A549 treated with DMSO at 1 μM for 4 hours (cell line): ENCODE measurements at places on chromosomes 2 and 18. TPM values are rescaled to one million over a fixed set of nuclear protein-coding genes. Genes with fewer than 3 reads are reported as not detected.

Gene ATP8B1
- total RNA-seq: 9.9 to 13.9 TPM (median 10.6 TPM) in 5 replicates

Gene NEU2
- not detected in 5 replicates for total RNA-seq

Gene VWC2L
- not detected in 5 replicates for total RNA-seq

Gene CCT7
- total RNA-seq: 565 to 891 TPM (median 613 TPM) in 5 replicates

Gene MAP3K20
- total RNA-seq: 32.0 to 45.8 TPM (median 42.4 TPM) in 5 replicates

Gene COBLL1
- 3.1 to 5.1 TPM (median 4.1 TPM) in 5 replicates for total RNA-seq

Gene SOX11
- not detected in 5 replicates for total RNA-seq

Gene POMC
- not detected in 5 replicates for total RNA-seq

Gene SLC16A14
- 1.0 to 1.9 TPM (median 1.4 TPM) in 5 replicates for total RNA-seq

Gene CCDC74A
- 11.3 to 18.3 TPM (median 17.0 TPM) in 5 replicates for total RNA-seq

Gene SPEG
- total RNA-seq: 5.8 to 8.1 TPM (median 6.6 TPM) in 5 replicates

Gene NT5C1B
- not detected in 5 replicates for total RNA-seq

Gene IL1F10
- not detected in 5 replicates for total RNA-seq

Gene NLRC4
- 0.05 TPM in 1 of 5 replicates, not detected in the others for total RNA-seq

Gene CCL20
- total RNA-seq: 2.3 to 7.2 TPM (median 3.2 TPM) in 5 replicates

Gene SH3RF3
- total RNA-seq: 0.25 to 0.50 TPM (median 0.45 TPM) in 5 replicates

Gene PCARE
- not detected in 5 replicates for total RNA-seq

Gene SLC9A2
- 2.7 to 4.3 TPM (median 3.6 TPM) in 5 replicates for total RNA-seq

Gene SPATA3
- not detected in 5 replicates for total RNA-seq

Gene E2F6
- total RNA-seq: 25.3 to 31.8 TPM (median 30.5 TPM) in 5 replicates
